ENCODE measurements at places on chromosomes 7 and 10.

GRCh38 chr7:50826371-50827172, 43.9 kb upstream of the GRB10 start:
- no peak for DNase-seq

DNA sequence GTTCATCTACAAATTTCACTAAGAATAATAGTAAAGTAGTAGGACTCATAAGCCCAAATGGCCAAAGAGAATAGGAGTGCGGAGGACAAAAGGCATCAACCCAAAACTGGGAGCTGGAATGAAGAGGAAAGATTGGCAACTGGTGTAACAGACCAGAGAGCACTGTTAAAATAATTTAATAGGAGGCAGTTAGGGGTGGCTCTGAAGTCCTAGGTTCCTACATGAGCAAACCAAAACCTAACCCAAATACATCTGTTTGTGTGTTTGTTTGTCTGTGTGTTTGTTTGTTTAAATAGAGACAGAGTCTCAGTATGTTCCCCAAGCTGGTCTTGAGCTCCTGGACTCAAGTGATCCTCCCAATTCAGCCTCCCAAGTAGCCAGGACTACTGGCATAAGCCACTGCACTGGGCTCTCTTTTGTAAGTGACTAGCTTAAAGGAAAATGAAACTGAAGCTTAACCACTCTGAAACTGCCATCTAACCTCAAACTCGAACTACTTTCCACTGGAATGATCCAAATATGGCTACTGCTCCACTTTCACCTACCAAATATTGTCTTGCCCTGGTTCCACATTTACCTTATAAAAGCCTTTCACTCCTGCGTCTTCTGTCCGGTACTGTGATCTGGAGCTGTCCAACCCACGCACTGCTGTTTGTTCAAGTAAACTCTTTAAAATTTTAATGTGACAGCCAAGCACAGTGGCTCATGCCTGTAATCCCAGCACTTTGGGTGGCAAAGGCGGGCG, 94.9 kb downstream of the AKR1D1 start:
- no peak for DNase-seq

- no peak for DNase-seq
Measured at GRCh38 chr10:133117688-133118071, 30.0 kb downstream of the ADGRA1 start.

DNA sequence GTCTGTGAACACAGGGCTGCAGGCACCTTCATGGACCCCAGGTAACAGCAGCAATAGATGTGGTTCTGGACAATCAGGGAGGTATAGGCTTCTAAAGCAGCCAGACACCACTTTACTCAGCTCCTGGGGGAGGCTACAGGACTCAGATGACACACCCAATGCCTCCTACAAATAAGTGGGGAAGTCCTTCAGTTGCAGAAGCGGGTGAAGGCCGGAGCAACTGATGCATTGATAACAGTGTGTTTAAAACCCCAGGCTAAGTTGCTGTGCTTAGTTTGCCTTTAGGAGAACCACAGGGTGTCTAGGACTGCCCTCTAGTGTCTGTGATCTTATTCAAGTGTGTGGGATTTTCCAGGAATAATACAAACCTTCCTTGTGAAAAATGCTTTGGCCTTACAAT, 5.9 kb upstream of the ITGA8 start:
- no peak for DNase-seq

GRCh38 chr7:14888962-14889361, 13.6 kb downstream of the DGKB start:
- no peak for DNase-seq

DNA sequence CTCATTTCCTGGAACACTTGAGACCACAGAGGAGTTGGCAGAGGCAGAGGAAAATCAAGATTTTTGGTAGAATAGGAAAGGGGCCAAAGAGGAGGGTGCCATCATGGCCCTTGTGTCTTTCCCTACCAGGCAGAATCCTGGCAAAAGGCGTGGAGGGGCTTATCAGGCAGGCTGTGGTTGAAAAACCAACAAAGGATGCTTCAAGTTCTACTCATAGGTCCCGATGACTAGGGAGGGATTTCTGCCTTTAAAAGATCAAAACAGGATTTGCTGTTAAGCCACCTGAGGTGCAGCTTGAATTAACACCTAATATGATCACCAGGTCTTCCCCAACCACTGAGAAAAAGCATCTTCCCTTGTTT, 45.7 kb downstream of the BPGM start:
- no peak for DNase-seq

- DNase-seq, result no peak
Measured at GRCh38 chr10:15393139-15393825, 22.2 kb upstream of the FAM171A1 start.

- DNase-seq, result peak; percentile 37
Measured at GRCh38 chr10:23362879-23363792, 18.5 kb upstream of the C10orf67 start.

DNA sequence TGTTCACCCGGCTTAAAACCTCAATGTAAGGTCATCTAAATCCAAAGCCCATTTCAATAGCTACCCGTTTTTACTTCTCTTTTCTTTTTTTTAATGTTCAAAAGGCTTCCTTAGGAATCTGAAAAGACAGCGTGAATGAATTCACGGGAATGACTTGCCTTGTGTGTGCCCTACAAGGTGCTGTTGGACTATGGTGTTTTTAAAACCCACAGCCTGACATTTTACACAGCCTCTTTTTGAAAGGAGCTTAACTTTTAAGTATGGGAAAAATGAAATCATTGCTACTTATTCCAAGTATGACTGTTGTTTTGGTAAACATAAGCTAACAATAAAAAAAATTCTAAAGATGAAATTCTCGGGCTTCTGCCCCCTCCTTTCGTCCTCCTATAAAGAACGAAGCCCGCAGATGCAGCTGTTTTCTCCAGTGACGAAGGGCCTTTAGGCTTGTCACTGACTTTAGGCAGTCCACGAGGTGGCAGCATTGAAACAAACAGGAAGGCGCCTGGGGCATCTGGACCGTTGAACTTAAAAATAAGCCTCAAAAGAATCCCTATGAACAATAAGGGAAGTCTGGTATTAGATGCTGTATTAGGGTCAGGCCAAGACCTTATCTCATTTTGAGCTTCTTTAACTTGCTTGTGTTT, 141.3 kb downstream of the NRP1 start:
- DNase-seq, result peak; percentile 68

GRCh38 chr10:85642421-85643170, 724.0 kb downstream of the GRID1 start:
- no peak for DNase-seq

- no peak for DNase-seq
Measured at GRCh38 chr7:70640266-70640833, 491.6 kb upstream of the GALNT17 start.

DNA sequence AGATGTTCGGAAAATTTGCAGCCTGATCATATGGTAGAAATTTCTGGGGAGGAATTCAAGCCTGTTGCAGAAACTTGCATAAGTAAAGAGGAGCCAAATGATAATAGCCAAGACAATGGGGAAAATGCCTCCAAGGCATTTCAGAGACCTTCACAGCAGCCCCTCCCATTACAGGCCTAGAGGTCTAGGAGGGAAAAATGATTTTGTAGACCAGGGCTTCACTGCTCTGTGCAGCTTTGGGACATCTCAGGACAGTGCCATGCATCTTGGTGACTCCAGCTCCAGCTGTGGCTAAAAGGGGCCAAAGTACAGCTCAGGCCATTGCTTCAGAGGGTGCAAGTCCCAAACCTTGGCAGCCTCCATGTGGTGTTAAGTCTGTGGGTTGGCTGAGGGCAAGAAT, 50.6 kb upstream of the CYP2C18 start:
- DNase-seq, result no peak

DNA sequence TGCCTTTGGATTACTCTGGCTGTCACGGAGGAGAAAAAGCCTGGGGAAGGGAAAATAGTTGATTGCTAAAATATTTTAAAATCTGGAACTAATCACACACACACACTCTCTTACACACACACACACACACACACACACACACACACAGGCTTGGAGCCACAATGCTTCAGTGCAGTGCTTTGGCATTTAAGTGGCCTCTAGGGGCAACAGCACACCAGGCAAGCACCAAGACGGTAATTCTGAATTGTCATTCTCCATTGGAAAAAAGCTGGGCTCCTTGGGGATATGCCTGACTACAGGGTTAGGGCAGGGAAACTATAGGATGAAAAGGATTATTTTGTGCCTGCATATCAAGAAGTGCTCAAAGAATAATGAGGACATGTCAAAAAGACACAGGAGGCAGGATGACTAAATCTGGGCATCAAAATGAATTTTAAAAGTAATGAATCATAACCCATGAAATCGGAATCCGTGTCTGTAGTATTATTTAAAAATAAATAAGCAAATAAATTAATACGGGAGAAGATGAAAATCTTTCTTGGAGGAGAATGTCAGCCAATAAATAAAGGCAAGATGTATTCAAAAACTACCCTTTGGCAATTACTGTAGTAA, 30.4 kb upstream of the DDC start:
- DNase-seq, result no peak

- DNase-seq, result no peak
Measured at GRCh38 chr7:128172963-128173362, 68.1 kb upstream of the LEP start.

- peak; percentile 2 for DNase-seq
Measured at GRCh38 chr7:100827330-100828226, at the start of gene EPHB4. Gene EPHB4, minus strand, starts transcription at chr7:100827523. Its CDS starts 493 bp downstream, at chr7:100827030.

DNA sequence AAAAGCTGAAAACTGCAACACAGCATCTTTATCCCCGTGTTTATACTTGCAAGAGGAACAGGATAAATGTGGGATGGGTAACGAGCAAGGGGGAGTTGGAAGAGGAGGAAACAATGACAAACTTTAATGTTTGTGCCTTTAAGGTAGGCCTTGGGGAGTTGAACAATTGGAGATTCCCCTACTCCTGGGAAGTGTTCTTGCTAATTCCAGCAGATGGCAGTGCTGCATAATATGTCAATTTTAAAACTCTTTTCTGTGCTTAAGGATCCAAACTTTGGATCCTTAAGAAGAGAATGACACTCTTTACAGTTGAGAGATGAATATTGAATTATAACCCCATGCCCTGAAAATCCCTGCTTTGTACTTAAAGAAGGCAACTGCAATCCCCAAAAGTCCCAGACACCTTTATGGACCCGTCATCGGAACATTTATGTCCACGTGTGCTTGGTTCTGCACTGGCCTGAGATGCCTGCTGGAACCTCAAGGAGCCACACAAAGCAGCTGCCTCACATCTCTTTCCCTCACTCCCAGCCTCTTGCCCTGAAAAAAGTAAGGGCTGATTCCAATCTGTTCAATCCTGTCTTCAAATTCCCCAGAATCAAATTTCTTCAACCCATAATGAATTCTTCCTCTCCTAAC, 12.0 kb downstream of the IFIT5 start:
- no peak for DNase-seq

DNA sequence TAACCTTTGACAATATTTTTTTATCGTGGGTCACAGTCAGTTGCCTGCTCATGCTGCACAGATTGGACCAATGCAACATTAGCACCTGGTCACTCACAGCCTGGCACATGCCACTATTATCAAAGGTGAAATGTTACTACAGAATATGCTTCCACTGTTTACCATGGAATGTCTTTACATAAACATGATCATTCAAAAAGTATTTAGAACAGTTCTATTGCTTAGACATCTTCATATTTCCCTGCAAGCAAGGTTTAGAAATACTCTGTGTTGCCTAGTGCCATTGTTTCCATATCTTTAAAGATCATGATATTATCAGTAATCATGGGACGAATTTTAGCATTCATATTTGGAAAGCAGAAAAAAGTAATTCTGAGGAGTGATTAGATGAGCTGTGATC, 179.9 kb upstream of the CHRM2 start:
- DNase-seq, result no peak

- no peak for DNase-seq
Measured at GRCh38 chr10:58998924-58999713, 177.3 kb upstream of the PHYHIPL start.

DNA sequence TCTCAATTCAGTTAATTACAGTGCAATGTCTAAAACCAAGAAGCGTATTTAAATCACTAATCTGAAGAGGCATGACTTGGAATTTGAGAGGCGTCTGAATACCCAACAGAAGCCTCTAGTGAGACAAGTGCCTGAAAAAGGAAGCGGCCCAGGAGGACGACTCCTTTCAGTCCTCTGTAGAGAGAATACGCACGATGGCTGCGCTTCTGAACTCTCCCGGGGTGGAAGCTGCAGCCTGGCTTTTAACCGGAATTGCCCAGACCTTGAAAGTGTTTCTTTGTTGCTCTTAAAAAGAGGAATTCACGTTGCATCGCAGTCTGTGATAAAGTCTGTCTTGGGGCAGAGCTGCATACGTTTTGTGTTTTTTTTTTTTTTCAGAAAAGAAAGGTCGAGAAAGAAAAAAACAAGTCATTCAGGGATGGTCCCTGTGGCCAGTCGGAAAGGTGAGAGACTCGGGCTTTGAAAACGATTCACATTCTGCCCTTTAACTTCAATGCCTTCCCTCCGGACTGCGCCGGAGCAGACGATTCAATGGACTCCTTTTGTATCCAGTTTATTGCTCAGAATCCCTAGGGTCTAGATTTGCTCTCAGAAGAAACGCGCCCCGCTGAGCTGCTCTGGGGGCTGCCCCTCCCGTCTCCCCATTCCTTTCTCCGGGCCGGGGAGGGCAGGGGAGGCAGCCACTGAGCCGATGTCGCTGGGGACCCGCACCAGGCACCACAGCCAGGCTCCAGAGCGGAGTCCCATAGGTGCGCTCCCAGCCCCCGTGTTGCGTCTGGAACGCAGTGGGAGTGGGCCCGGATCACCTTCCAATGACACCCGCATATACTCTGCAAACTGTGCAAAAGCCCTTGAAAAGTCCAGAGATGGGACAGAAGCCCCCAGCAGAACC, 994 bp upstream of the PTF1A start:
- no peak for DNase-seq

GRCh38 chr10:68403701-68404100, 3.4 kb downstream of the RUFY2 start:
- no peak for DNase-seq

GRCh38 chr7:14197280-14197679, 207.8 kb upstream of the ETV1 start:
- no peak for DNase-seq

GRCh38 chr10:93596539-93596938, 4.5 kb downstream of the RBP4 start:
- no peak for DNase-seq

DNA sequence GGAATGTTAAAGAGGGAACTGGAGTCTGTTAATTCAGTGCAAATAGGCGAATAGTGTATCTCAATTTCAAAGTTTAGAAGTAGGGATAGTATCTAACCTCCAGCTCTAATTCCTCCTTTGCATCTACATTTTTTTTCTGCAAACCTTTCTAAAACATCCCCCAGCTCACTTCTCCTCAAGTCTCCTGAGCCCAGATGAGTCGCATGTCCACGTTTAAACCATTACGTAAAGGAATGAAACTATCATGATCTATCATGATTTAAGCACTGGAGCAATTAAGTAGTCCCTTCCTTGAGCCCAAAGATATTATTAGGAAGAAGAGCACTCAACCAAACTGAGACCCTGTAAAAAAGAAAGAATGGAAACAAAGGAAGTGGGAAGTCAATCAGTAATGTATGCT, 29.9 kb downstream of the GPR22 start:
- no peak for DNase-seq

- DNase-seq, result no peak
Measured at GRCh38 chr7:147436718-147437117, 1153.8 kb upstream of the C7orf33 start.

Measured in stimulated activated CD4-positive, alpha-beta T cell treated with anti-CD3 and anti-CD28 coated beads, Interleukin-12 subunit alpha, Interleukin-12 subunit beta, amount 100 ng/mL, for 4 hours (primary cell).